ENCODE measurements at places on chromosomes 16 and 17. TPM values are rescaled to one million over a fixed set of nuclear protein-coding genes. Genes with fewer than 3 reads are reported as not detected.
A peak's percentile ranks its signal among the peaks of the same experiment; 100 is the strongest.

DNA sequence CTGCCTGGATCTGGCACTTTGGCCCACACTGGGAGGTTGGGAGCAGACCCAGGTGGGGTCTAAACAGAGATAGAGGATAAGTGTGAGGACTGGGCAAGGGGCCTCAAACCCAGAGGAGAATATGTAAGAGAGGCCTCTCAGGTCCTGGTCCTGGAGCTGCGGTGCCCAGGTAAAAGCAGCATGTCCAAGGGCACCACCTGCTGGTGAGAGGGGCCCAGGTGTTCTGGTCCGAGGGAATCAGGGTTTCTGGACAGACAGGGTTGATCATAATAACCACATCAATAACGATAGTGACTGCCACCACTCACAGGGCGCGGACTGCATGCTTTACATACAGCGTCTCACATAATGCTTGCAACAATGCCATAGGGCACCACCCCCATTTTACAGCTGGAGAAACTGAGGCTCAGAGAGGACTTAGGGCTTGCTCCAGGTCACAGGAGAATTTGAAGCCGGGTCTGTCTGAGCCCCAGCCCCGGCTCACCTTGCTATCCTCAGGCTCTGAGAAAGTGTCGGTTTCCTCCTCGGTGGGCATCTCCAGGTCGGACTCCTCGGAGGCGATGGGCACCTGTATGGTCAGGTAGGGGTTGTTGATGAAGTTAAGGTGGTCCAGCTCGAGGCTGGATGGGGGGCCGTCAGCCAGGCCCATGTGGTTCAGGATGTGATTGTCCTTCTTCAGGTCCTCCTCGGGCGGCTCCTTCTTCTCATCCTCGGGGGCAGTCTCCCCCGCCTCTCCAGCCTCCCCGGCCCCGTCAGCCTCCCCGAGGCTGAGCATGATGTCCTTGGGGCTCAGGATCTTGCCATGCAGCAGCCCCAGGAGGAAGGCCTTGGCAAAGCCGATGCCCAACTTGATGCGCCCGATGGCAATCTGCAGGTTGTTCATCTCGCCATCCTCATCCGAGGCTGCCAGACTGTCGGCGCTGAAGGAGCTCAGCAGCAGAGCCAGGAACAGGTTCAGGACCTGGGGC lies 19.1 kb upstream of the CD79B start:
- peaks cover 60% of the 10 kb centered on the region for H3K4me1 ChIP-seq
- H3K27ac ChIP-seq = peak overlapping the region; percentile 77
- H3K27me3 ChIP-seq = no peaks in the 10 kb centered on the region
- H3K36me3 ChIP-seq = no peaks in the 10 kb centered on the region

GRCh38 chr17:73901661-73902415 lies 257.6 kb upstream of the SDK2 start:
- H3K4me1 ChIP-seq = no peaks in the 10 kb centered on the region
- peak; percentile 32 for DNase-seq
- peaks cover 7% of the 10 kb centered on the region for H3K27me3 ChIP-seq
- H3K4me3 ChIP-seq = peak overlapping the region; percentile 34

DNA sequence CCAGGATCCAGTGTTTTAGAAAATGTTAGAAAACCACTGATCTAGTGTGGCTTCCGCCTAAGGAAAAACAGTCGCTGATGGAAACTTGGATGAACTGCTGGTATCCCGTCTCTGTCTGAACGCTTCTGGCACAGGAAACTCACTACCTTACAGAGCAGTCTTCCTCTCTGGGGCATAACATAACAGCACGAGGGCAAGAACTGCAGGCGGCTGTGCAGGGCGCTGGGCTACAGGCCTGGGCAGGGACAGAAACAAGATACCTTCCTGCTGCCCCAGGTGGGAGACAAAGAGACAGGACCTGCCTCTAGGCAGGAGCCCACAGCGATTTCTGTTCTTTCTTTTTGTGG lies 10.5 kb downstream of the MXRA7 start:
- H3K27me3 ChIP-seq = no peaks in the 10 kb centered on the region
- H3K4me1 ChIP-seq = peaks cover 52% of the 10 kb centered on the region
- peak overlapping the region; percentile 66 for H3K4me3 ChIP-seq

DNA sequence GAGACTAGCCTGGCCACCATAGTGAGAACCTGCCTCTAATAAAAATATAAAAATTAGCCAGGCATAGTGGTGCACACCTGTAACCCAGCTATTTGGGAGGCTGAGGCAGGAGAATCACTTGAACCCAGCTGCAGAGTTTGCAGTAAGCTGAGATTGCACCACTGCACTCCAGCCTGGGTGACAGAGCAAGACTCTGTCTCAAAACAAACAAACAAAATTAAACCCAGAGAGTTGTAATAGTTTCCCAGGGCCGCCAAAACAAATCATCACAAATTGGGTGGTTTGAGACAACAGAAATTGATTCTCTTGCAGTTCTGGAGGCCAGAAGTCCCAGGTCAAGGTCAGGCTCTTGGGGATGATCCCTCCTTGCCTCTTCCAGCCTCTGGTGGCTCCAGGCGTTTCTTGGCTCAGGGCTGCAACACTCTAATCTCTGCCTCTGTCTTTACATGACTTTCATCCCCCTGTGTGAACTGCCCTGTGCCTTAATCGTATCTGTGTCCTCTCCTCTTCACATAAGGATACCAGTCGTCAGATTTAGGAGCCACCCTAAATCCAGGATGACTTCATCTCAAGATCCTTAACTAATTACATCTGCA lies 100.3 kb upstream of the NOL11 start:
- H3K36me3 ChIP-seq = no peaks in the 10 kb centered on the region
- no peaks in the 10 kb centered on the region for H3K4me1 ChIP-seq
- no peaks in the 10 kb centered on the region for H3K27me3 ChIP-seq
- DNase-seq = no peak

DNA sequence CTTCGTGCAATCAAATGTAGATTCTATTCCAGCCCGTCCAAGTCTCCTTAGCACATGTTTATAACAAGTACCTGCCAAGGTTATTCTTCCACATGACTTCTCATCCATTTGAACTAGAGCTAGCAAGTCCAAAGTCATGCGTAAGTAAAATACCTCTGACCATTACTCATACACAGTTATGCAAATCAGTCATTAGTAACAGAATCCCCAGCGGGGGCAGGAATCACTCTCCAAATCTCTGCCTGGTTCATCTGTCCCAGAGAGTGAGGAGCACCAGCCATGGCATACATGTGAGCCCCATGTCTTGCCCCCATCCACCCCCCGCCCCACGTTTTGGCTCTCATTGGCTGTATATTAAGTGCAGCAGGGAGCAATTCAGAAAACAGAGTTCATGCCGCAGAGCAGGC lies 27.7 kb downstream of the SRL start:
- H3K4me3 ChIP-seq = no peak overlapping the region
- peak; percentile 74 for DNase-seq
- H3K4me1 ChIP-seq = peaks cover 84% of the 10 kb centered on the region
- H3K27me3 ChIP-seq = no peaks in the 10 kb centered on the region
- H3K36me3 ChIP-seq = peaks cover 6% of the 10 kb centered on the region
- H3K27ac ChIP-seq = peak overlapping the region; percentile 98

DNA sequence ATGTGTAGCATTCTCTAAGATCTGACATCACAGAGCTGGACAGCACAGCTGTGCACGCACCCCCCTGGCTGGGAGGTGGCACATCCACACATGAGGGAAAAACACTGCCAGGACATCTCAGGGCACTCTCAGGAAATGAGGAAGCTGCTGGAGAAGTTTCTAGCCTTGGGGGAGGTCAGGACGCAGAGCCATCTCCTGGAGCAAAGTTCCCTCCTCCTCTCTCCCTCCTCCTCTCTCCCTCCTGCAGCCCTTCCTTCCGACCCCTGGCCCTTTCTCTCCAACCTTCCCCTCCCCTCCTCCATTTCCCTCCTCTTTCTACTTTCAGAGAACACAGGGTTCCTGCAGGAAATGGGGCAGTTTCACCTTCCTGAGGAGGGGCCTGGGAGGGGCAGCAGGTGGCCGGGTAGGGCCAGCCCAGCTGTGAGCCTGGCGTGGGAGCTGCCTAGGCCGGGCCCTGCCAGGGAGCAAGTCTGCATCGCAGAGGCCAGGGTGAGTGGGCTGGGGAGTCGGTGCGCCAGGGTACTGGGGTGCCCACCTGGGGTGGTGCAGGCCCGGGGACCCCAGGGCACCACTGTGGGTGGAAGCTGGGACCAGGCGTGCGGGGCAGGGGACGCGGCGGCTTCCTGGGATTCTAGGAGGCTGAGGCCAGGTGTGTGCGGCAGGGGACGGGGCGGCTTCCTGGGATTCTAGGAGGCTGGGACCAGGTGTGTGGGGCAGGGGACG lies at the start of gene DPEP1:
DPEP1 (plus strand) TSS at position 412 of the 723 bp plus-strand sequence. CDS start 16,769 bp downstream, outside the sequence.
- no peak for DNase-seq
- H3K36me3 ChIP-seq = no peaks in the 10 kb centered on the region
- H3K27me3 ChIP-seq = no peaks in the 10 kb centered on the region
- H3K4me3 ChIP-seq = no peak within 1 kb of the TSS
- no peak within 1 kb of the TSS for H3K27ac ChIP-seq

- peaks cover 20% of the 10 kb centered on the region for H3K4me1 ChIP-seq
- no peak overlapping the region for H3K27ac ChIP-seq
- no peak overlapping the region for H3K4me3 ChIP-seq
- H3K36me3 ChIP-seq = peaks cover 9% of the 10 kb centered on the region
- H3K27me3 ChIP-seq = no peaks in the 10 kb centered on the region
- DNase-seq = no peak
Observed at GRCh38 chr16:29920288-29921033, 5.6 kb downstream of the KCTD13 start.

DNA sequence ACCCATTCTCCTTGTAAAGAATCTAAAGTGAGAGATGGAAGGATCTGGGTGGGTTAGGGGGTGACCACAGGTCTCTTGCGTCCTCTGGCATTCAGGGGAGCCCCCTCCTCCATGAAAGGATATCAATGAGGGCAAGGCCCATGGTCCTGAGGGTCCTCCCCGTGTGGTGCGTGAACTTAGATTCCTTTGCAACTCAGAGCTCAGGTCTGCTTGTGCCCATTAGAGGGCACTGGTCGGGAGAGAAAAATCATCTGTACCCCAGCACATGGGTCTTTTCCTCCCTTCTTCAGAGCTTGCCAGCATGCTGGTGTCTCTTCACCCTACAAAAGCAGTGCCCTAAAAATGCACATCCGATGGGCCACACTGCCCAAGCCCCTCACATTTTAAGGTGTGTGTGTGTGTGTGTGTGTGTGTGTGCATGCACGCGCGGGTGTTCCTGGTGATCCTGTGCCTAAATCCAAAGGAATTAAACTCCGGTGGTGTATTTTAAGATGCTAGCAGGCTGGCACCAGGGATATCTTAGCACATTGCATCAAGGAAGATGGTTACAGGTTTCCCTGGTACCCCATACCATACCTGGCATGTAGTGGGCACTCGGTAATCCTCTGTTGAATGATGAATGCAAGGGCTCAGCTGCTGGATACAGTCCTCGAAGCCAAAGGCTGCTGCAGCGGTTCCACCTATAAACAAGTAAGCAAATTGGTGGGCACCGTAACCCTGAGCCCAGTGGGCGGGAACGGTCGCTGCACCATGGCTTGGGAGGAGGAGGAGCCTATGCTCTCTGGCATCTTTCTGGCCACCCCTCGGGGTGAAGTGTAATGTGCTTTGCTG lies 4.7 kb downstream of the C1QTNF1 start:
- no peaks in the 10 kb centered on the region for H3K36me3 ChIP-seq
- no peaks in the 10 kb centered on the region for H3K27me3 ChIP-seq
- peaks cover 37% of the 10 kb centered on the region for H3K4me1 ChIP-seq
- no peak for DNase-seq

DNA sequence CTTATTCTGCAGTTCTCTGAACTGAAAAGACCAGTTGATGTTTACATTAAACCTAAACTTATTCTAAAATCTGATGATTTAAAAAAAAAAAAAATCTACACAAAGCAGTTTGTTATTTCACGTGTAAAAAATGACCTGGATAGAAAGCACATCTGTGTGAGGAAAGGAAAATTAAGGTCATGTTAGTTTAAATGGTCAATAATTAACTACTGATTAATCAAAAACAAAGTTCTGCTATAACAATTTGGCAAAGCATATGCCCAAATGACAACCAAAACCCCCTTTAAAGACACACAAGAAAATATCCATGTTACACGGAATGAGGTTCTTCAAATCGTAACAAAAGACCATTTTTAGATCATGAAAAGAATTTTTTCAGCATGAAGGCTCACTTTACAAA lies 30.4 kb downstream of the CACNG1 start:
- H3K4me3 ChIP-seq = no peak overlapping the region
- no peak for DNase-seq
- H3K36me3 ChIP-seq = no peaks in the 10 kb centered on the region
- H3K27me3 ChIP-seq = no peaks in the 10 kb centered on the region

DNA sequence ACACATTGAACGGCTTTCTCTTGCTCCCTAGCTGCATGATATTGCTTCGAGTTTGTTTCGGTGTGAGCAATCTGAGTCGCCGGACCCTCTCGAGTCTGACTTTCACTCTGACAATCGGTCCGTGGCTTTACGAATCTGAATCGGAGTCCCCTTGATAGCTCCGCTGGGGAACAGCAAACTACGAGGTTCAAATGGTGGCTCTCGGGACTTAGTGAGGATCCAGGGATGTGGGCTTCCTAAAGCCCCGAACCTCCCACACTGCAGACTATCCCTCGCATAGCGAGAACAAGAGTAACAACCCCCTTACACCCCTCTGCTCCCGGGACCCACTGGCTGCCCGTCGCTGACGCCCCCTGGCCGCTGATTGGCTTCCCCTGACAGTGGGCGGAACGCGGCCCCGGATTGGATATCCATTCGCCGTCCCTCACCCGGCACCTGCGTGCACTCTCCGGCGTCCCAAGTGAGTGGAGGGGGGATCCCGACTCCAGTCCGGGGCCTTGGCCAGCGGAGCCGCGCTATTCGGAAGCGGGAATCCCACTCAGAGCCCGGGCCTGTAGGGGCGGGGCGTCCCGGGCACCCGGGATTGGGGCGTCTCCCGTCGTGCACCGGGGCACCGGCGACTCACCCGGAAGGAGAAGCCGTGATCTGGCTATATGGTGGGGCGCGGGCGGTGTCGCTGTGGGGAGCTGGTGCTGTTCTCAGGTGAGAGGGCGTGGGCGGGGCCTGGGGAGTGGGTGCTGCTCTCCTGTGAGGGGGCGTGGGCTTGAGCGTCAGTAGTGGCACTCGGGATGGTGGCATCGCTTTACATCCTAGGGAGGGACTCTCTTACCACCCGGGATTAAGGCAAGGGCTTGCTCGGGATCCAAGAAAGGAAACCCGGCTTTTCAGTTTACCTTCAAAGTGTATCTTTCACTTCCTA lies at the start of gene SNX11:
SNX11 (plus strand) TSS at position 630 of the 919 bp plus-strand sequence. CDS start 4,278 bp downstream, outside the sequence.
- peak within 1 kb of the TSS; percentile 98 for H3K27ac ChIP-seq
- H3K4me1 ChIP-seq = peaks cover 23% of the 10 kb centered on the region
- peak within 1 kb of the TSS; percentile 96 for H3K4me3 ChIP-seq
- no peaks in the 10 kb centered on the region for H3K27me3 ChIP-seq
- H3K36me3 ChIP-seq = peaks cover 4% of the 10 kb centered on the region

GRCh38 chr17:49755663-49756283 lies 8.2 kb downstream of the FAM117A start:
- no peak overlapping the region for H3K4me3 ChIP-seq
- no peaks in the 10 kb centered on the region for H3K27me3 ChIP-seq
- H3K4me1 ChIP-seq = no peaks in the 10 kb centered on the region
- DNase-seq = no peak

GRCh38 chr17:28712032-28712704 lies 480 bp upstream of the PROCA1 start:
- H3K27ac ChIP-seq = peak overlapping the region; percentile 82
- peak overlapping the region; percentile 85 for H3K4me3 ChIP-seq
- peaks cover 10% of the 10 kb centered on the region for H3K36me3 ChIP-seq
- peaks cover 2% of the 10 kb centered on the region for H3K27me3 ChIP-seq
- peaks cover 8% of the 10 kb centered on the region for H3K4me1 ChIP-seq

GRCh38 chr17:77317091-77317750 lies 176.5 kb downstream of the SEC14L1 start:
- H3K4me1 ChIP-seq = peaks cover 34% of the 10 kb centered on the region
- H3K27ac ChIP-seq = no peak overlapping the region
- no peak overlapping the region for H3K4me3 ChIP-seq
- H3K36me3 ChIP-seq = no peaks in the 10 kb centered on the region
- no peaks in the 10 kb centered on the region for H3K27me3 ChIP-seq

Gene VAT1L
- total RNA-seq = not detected

Gene KRTAP3-1
- total RNA-seq = not detected

Gene USP6
- 0.40 TPM for total RNA-seq

Gene DYNLRB2
- total RNA-seq = not detected

Gene GABARAP
- 492 TPM for total RNA-seq

Gene KRT34
- not detected for total RNA-seq

Gene KRTAP9-8
- total RNA-seq = not detected
